ENCODE measurements at places on chromosomes 12 and 14. TPM values are rescaled to one million over a fixed set of nuclear protein-coding genes. Genes with fewer than 3 reads are reported as not detected.

DNA sequence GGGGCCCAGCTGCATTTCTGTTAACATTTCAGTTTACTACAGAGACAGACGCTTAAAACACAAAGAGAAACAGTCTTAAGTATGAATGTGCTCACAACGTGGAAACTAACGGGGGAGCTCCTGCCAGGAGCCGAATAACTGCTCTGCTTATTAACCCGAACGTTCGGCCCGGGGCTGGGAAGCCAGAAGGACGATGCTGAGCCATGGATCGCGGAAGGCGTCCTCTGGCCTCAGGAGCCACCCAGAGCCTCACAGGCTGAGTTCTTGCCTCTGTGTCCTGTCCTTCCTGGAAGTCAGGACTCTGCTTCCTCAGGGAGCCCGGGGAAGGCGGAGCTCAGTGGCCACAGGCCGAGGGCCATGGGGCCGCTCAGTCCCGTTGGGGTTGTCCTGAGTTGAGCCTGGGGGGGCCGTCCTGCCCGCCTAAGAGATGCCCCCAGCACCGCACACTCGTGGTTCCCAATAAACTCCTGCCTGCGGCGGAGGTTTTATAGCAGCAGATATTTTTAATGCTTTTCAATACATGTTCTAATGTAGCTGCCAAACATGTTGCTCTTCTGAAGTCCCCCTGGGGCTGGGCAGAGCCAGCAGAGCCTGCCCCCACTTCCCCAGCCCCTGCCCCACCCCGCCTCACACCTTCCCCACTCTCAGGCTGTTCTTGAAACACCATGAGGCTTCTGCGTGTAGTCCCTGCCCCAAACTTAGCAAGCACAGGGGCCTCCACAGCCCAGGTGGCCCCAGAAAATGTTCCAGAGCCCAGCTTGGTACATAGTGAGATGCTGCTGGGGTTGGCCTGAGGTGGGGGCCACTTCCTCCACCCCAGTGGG is 3.4 kb upstream of the TEX22 start:
- no peak overlapping the region for H3K4me3 ChIP-seq
- no peaks in the 10 kb centered on the region for H3K4me1 ChIP-seq
- H3K27ac ChIP-seq, result no peak overlapping the region
- peaks cover 10% of the 10 kb centered on the region for H3K36me3 ChIP-seq
- no peaks in the 10 kb centered on the region for H3K27me3 ChIP-seq
- DNase-seq, result no peak

KRT5 gene
- total RNA-seq, result not detected

TPPP2 gene
- 0.80 TPM for total RNA-seq

GALNT9 gene
- total RNA-seq, result not detected

DNA sequence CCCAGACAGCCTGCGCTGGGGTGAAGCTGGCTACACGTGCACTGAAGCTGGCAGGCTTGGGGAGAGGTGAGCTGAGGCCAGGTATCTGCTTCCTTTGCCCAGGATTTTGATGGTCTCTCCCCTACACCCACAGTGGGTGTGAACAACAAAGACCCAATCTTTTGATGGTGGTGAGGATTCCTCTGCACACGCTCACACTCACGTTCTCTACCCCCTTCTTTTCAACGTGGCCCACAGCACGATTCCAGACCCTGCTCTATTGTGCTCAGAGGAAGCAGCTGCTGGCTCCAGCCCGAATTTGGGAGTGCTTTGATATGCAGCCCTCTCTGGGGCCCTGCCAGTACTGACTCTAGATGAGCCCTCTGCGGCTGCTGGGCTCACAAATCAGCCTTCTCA is 4.9 kb downstream of the CD9 start:
- peak overlapping the region; percentile 57 for H3K27ac ChIP-seq
- no peak overlapping the region for H3K4me3 ChIP-seq
- H3K4me1 ChIP-seq, result no peaks in the 10 kb centered on the region
- peak; percentile 88 for DNase-seq

DNA sequence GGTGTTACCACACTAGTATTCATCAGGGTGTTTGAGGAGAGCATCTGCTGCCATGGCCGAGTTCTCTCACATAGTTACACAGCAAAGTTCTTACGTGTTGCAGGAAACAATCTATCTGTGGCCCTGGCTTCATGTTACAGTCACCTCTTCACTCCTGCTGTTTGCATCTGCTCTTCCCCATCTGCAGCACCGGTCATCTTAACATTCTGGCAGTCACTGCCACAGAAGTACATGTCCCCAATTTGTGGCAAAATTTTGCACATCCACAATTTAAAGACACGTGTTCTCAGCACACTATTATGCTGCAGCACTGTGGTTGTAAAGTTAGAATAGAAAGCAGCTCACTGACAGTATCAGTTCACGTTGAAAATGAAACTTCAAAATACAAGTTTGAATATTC is 23.2 kb downstream of the MAPK1IP1L start:
- no peaks in the 10 kb centered on the region for H3K27me3 ChIP-seq
- peaks cover 6% of the 10 kb centered on the region for H3K4me1 ChIP-seq
- no peak overlapping the region for H3K4me3 ChIP-seq
- DNase-seq, result no peak
- H3K27ac ChIP-seq, result no peak overlapping the region

DNA sequence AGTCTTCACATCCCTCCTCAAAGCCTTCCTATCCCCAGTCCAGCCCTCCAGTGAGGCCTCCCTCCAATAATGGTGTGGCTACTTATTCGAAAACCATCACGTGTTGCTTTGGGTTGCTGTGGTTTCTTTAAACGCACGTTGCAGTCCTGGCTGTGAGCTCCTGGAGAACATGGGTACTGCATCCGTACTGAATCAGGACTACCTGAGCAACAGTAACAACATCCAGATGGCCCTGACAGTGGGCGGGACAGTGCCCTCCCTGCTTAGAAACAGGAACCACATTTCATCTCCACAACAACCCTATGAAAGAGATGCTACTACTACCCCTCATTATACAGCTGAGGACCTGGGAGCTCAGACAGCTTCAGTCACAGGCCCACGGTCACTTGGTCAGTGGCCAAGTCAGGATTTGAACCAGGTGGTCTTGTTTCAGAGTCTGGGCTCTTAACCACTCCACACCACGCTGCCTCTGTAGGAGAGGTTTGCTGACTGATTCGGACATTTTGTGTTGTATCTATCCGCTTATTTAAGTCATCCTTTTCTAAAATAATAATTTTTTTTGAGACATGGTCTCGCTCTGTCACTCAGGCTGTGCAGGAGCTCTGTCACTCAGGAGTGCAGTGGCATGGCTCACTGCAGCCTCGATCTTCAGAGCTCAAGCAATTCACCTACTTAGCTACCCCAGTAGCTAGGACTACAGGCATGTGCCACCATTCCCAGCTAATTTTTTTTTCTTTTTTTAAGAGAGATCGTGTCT is 104.8 kb downstream of the DPF3 start:
- no peaks in the 10 kb centered on the region for H3K36me3 ChIP-seq
- H3K4me3 ChIP-seq, result no peak overlapping the region
- no peak overlapping the region for H3K27ac ChIP-seq
- H3K27me3 ChIP-seq, result no peaks in the 10 kb centered on the region

GRCh38 chr12:28340261-28341045 is 150.2 kb downstream of the CCDC91 start:
- peak; percentile 49 for DNase-seq
- H3K36me3 ChIP-seq, result no peaks in the 10 kb centered on the region
- peaks cover 3% of the 10 kb centered on the region for H3K4me1 ChIP-seq
- H3K27me3 ChIP-seq, result no peaks in the 10 kb centered on the region
- H3K27ac ChIP-seq, result no peak overlapping the region

DNA sequence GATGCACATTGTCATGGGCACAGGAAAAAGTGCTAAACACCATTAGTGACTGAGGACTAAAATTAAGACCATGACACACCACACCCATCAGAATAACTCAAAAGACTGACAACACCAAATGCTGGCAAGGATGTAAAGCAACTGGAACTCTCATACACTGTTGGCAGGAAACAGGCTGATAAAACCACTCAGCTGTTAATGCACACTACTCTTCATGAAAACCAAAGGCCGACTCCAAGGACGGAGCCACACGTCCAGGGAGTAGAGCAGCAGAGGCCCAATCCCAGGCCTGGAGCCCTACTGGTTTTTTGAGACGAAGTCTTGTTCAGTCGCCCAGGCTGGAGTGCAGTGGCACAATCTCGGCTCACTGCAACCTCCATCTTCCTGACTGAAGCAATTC is 6.4 kb downstream of the RAD52 start:
- H3K4me3 ChIP-seq, result no peak overlapping the region
- peaks cover 48% of the 10 kb centered on the region for H3K36me3 ChIP-seq
- no peak for DNase-seq
- no peaks in the 10 kb centered on the region for H3K27me3 ChIP-seq
- H3K4me1 ChIP-seq, result no peaks in the 10 kb centered on the region

- no peaks in the 10 kb centered on the region for H3K4me1 ChIP-seq
- H3K4me3 ChIP-seq, result no peak overlapping the region
- no peak for DNase-seq
- no peaks in the 10 kb centered on the region for H3K27me3 ChIP-seq
- no peak overlapping the region for H3K27ac ChIP-seq
These were observed 27.6 kb downstream of the EML5 start for GRCh38 chr14:88765130-88765529.

GRCh38 chr12:12017135-12017581 is 53.6 kb upstream of the BCL2L14 start:
- no peaks in the 10 kb centered on the region for H3K27me3 ChIP-seq
- H3K27ac ChIP-seq, result no peak overlapping the region
- DNase-seq, result peak; percentile 58
- H3K4me1 ChIP-seq, result no peaks in the 10 kb centered on the region
- H3K36me3 ChIP-seq, result peaks cover 7% of the 10 kb centered on the region

GRCh38 chr14:39563361-39563760 is 131.1 kb upstream of the FBXO33 start:
- no peak overlapping the region for H3K27ac ChIP-seq
- no peaks in the 10 kb centered on the region for H3K4me1 ChIP-seq
- no peak overlapping the region for H3K4me3 ChIP-seq
- no peaks in the 10 kb centered on the region for H3K27me3 ChIP-seq

DNA sequence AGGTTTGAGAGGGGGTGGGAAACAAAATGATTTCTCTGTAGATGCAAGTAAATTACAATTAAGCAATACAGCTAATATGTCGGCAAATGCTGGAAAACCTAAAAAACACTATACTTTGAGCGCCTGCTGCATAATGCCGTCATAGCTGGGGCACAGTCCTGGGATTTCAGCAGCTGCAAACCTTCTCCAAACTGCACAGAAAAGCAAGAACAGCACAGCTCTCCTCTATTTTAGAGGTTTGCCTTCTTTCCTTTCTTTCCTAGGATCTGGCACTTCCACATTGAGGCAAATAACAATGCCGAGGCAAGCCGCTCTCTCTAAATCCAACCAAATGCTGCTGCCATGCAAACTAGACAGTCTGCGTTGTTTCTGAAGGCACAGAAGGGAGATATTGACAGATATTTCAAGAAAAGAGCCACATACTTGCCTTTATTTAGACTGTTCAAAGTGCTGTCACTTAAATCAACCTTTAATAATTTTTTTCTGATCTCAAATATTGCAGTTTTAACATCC is 287.1 kb upstream of the G2E3 start:
- H3K4me3 ChIP-seq, result no peak overlapping the region
- DNase-seq, result no peak
- H3K36me3 ChIP-seq, result no peaks in the 10 kb centered on the region
- no peaks in the 10 kb centered on the region for H3K27me3 ChIP-seq
- no peak overlapping the region for H3K27ac ChIP-seq

DNA sequence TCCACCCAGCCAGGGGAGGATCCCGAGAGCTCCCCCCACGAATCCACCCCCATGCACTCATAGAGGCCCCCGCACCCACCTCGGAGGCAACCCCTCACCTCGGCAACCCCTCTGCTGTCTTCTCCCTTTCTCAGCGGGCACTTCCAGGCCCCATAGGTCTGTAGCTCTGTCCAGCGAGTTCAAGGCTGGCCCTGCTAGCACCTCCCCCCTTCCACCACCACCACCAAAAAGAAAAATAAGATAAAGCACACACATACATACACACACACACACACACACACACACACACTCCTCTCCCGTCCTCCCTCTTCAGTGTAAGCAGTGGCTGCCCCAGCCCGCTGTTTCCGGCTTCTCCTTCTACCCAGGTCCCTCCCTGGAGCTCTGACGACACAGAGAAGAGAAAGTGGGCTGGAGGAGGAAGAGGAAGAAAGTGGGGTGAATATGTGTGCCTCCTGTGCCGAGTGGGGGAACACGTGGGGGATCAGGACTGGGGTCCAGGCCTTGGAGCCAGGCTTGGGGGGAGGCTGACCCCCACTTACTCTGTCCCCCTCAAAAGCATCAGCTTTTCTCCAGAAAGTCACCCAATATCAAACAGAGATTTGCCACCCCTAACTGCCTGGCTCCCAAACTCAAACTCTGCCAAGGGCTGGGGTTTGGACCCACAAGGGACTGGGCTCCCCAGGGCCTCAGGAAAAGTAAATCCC is at the start of gene STAT6:
Gene STAT6 (minus strand): TSS at position 332 of the 704 bp plus-strand sequence. CDS start 3,084 bp downstream, outside the sequence.
- H3K27me3 ChIP-seq, result no peaks in the 10 kb centered on the region
- DNase-seq, result peak; percentile 89
- peak within 1 kb of the TSS; percentile 89 for H3K27ac ChIP-seq
- no peaks in the 10 kb centered on the region for H3K36me3 ChIP-seq
- no peaks in the 10 kb centered on the region for H3K4me1 ChIP-seq
- H3K4me3 ChIP-seq, result peak within 1 kb of the TSS; percentile 84

- no peaks in the 10 kb centered on the region for H3K4me1 ChIP-seq
- DNase-seq, result peak; percentile 92
- no peaks in the 10 kb centered on the region for H3K27me3 ChIP-seq
These were observed 1176.7 kb upstream of the SEL1L start for GRCh38 chr14:82710267-82710841.

DNA sequence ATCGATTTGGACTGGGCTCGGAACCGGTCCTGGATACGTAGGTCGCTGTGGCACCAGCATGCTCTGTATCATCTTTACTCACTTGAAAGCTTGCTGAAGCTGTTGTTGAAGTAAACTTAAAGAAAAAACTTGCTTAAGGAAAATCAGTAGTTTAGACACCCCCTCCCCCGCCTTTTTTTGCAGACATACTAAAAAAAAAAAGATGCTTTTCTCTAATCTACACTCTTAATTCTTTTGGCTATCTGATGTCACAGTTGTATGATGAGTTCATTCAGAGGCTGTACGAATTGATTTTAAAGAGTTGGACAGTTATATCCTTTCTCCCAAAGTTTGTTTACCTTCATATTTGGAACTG is 865 bp downstream of the FRS2 start:
- peak overlapping the region; percentile 97 for H3K4me3 ChIP-seq
- peaks cover 12% of the 10 kb centered on the region for H3K36me3 ChIP-seq
- H3K27ac ChIP-seq, result peak overlapping the region; percentile 92

GRCh38 chr12:109461846-109462756 is 15.0 kb downstream of the KCTD10 start:
- H3K27me3 ChIP-seq, result no peaks in the 10 kb centered on the region
- DNase-seq, result peak; percentile 64
- peaks cover 29% of the 10 kb centered on the region for H3K4me1 ChIP-seq
- peaks cover 57% of the 10 kb centered on the region for H3K36me3 ChIP-seq
- no peak overlapping the region for H3K4me3 ChIP-seq

CSRP2 gene
- 121 TPM for total RNA-seq

GRCh38 chr12:19489168-19489567 is 49.9 kb downstream of the AEBP2 start:
- no peaks in the 10 kb centered on the region for H3K27me3 ChIP-seq
- H3K27ac ChIP-seq, result no peak overlapping the region
- DNase-seq, result no peak
- no peaks in the 10 kb centered on the region for H3K4me1 ChIP-seq

GRCh38 chr12:68896881-68897540 is 36.0 kb downstream of the CPM start:
- H3K36me3 ChIP-seq, result no peaks in the 10 kb centered on the region
- no peak overlapping the region for H3K27ac ChIP-seq
- no peaks in the 10 kb centered on the region for H3K27me3 ChIP-seq

All from endodermal cell (in vitro differentiated cells).